ENCODE measurements at places on chromosomes 1 and 21.

DNA sequence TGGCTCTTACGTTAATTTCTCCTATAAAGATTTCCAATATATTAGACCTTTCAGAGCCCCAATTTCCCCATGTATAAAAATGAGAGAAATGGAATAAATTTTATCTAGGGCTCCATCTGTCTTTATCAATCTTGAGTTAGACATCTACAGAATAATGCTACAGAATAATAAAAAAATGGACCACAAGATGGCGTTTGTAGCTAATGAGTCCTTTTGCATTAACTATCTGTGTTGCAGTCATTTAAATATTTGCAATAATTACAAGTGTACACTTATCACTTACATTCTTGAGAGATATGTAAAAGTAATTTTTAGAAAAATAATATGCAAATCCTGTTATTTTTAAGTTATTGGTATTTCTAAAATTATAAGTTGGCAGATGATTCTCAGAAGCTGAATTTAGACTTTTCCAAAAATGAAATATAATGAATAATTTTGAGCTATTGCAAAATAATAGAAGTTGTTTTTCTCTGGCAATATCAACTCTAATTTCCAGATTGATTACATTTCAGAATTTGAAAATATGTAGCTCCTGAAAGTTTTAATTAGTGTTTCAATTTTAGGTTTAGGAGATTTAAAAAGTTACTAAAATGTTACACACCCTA lies 87.7 kb downstream of the SNX7 start:
- DNase-seq, result no peak

GRCh38 chr1:232047473-232047872 lies 420.9 kb downstream of the DISC1 start:
- DNase-seq, result no peak

DNA sequence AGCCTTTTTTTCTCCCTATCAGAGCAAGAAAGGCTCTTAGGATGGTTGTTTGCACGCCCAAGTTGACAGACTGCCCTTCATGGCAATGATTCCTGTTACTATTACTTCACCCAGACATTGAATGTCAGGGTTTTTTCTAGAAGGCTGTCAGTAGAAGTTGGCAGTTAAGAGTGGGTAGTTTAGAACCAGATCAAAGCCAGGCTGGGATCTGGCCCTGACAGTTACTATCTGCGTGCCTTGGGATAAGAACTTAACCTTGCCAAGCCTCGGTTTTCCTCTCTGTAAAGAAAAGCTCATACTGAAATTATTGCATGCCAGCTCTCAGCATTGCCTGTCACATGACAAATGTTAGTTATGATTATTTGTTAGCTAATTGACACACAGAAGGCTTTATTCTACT lies 58.7 kb upstream of the PPP2R5A start:
- no peak for DNase-seq

DNA sequence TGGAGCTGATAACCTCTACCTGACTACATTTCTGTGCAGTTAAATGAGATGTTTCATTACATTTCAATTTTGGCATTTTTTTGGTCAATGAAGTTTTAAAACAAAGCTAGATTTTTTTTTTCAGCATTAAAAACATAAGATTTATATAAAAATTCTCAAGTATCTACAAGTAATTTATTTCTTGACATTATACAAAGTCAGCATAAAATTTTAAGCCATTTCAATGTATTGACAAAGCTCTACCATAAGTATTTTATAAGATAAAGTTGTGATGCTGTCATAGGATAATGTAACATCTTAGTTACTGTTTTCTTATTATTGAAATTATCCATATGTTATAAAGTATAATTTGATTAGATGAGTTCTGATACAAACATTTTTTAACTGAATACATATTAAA lies 351.6 kb downstream of the PTBP2 start:
- no peak for DNase-seq

- DNase-seq, result peak; percentile 40
Measured at GRCh38 chr1:25543425-25544242, at the start of gene LDLRAP1. TSS of gene LDLRAP1 (plus strand) at chr1:25543606. CDS start at chr1:25543699, 93 bp downstream.

- DNase-seq, result no peak
Measured at GRCh38 chr1:25096307-25097150, 135.8 kb downstream of the SYF2 start.

- DNase-seq, result no peak
Measured at GRCh38 chr21:42653231-42654061, at the start of gene PDE9A. TSS of gene PDE9A (plus strand) at chr21:42653621. CDS start at chr21:42653815, 194 bp downstream.

DNA sequence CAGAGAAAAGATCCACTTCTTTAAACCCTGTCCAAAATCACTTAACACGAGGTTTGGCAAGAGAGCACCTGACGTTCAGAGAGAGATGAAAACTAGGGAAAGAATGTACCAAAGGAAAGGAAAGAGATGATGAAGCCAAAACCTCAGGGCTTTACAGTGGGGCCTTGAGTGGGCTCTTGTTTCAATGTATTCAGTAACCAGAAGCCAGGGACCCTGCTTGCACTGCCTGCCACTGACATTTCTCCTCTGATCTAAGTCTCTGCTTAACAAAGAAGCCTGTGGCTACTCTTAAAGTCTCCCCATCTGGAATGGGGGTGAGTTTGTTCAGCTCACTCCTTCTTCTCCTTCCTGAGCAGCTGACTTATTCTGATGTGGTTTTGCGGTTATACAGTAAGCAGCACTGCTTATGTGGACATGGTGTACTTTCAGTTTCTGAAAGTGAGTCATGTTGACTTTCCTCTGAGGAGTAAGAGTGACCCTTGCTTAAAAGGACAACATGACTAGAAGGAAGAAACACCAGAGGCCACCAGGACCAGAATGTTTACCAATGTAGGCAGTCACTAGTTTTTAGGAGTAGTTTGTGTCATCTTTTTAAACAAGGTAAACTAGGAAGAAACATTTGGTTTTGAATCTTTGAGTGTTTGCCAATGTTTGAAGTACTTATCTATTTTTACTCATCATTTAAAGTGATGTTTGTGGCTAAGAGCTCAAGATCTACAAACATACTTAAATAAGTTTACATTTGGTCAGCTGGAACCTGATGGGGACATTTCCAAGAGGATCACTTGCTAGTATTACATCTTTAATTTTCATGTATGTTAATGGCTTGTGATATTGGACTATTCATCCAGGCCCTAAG lies 87.4 kb downstream of the FASLG start:
- DNase-seq, result no peak

- DNase-seq, result no peak
Measured at GRCh38 chr1:222026280-222026679, 284.4 kb upstream of the DUSP10 start.

DNA sequence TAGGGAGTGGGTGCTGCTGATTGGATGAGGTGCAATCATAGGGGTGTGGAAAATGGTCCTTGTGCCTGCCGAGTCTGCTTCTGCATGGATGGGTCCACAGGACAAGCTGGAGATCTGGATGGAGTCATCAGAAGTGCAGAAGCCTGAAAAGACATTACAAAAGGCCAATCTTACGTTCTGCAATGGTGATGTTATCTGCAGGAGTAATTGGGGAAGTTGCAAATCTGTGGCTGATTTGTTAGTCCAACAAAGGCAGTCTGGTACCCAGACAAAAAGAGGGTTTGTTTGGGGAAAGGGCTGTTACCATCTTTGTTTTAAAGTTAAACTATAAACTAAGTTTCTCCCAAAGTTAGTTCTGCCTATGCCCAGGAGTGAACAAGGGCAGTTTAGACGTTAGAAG lies 166.5 kb downstream of the PGBD5 start:
- no peak for DNase-seq

- no peak for DNase-seq
Measured at GRCh38 chr21:28746166-28746565, 246.5 kb downstream of the LTN1 start.

DNA sequence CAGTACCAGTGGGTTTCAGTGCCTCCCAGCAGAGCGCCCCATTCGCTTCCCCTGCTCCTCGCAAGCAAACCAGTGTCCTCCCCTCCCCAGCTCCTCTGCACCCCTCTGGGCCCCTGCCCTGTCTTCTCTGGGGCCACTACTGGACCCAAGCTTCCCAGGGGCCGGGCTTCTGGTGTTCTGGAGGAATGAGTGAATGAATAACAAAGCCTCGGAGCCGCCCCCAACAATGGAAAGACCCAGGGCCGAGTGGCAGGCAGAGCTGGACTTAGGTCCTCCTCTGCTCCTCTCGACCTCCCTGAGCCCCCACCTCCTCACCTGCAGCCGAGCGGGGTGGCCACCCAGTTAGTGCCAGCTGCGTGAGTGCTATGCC lies 37.6 kb downstream of the MATN1 start:
- no peak for DNase-seq

- no peak for DNase-seq
Measured at GRCh38 chr1:198440842-198441241, 99.6 kb downstream of the ATP6V1G3 start.

DNA sequence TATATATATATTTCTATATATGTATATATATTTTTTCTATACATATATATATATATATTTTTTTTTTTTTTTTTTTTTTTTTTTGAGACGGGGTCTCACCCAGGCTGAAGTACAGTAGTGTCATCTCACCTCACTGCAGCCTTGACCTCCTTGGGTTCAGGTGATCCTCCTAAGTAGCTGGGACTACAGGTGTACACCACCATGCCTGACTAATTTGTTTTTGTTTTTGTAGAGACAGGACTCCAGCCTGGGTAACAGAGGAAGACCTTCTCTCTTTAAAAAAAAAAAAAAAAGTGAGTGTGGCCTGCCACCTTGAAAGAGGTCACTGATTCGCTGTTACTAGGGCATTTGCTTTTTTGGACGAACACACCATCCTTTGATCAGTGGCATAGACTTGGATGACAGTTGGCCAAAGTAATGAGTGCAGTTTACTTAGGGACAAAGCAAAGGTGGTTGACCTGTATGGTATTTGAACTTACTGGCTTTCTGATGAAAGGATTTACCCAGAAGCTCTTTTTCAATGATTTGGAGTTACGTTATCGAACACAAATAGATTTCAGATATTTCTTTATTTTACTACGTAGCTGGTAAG lies 10.8 kb downstream of the SLC25A33 start:
- DNase-seq, result no peak

- DNase-seq, result no peak
Measured at GRCh38 chr1:85661767-85662166, 46.5 kb downstream of the ZNHIT6 start.

GRCh38 chr1:91511386-91511785 lies 10.7 kb downstream of the CDC7 start:
- no peak for DNase-seq

DNA sequence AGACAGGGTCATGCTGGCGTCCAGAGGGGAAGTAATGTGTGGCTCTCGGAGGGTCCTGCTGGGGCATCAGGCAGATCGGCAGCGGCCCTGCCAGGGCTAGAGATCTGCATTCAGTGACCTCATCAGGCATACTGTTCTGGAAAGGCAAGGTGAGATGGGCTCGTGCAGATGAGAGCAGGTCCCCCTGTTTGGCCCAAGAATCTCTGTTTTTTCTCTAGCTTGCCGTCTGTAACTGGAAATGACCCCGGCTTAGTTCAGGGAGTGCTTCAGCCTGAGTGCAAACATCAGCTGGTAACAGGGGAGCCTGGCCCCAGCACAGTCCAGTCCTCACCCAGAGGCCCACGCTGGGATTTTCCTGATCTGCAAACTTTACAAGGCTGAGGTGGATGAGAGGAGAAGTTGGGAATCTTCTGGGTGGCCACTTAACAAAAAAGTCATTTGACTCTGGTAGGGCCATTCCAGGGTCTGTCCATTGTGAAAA lies 2.1 kb downstream of the FAM163A start:
- DNase-seq, result no peak

DNA sequence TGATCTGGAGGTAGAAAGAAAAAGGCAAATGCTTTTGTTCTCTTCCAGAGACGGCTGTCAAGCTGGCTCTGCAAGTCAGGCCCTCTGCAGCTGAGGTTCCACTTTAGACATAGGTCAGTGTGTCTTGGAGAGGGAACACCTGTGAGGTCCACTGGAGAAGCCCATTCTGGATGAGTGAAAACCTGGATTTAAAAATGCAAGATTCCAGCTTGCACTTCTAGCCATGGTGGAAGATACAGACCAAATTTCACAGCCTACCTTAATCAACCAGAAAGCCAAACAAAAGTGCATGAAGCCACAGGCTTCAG lies 35.0 kb downstream of the AGPAT3 start:
- no peak for DNase-seq

GRCh38 chr21:45211661-45212060 lies 76.0 kb downstream of the POFUT2 start:
- no peak for DNase-seq

- no peak for DNase-seq
Measured at GRCh38 chr1:67619080-67619479, 65.9 kb upstream of the GADD45A start.

DNA sequence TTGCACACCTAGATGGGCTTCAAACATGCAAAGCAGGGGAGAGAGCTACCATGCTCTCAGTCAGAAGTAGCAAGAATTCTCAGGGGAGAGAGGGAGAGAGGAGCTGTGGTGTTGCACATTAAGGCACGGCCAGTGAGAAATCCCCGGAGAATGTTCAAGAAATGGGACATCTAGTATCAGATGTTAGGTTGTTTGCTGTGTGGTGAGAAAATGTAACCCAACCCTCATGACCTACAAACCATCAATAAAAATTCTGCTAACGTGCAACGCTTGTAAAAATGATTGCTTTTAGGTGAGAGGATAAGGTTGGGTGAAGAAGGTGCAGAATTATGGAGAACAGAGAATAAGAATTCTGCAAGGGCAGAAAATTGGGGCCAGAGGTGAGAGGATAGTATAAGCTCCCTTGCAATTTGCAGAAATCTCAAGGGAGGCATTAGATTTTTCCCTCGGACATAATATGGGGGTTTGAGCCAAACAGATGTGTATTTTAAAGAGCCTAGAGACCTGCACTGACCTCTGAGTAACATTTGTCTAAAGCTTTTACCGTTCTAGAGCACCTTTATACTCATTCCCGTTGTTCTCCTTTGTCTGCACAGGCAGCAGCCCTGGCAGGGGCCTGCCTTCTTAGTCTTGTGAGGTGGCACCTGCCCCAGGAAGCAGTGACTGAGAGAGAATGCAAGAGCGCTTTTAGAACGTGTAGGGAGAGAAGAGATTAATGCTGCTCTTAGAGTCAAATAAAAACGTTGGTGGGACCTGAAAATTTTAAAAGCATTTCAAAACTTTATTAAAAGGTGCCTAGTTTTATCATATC lies 25.4 kb upstream of the KIAA0040 start:
- no peak for DNase-seq

DNA sequence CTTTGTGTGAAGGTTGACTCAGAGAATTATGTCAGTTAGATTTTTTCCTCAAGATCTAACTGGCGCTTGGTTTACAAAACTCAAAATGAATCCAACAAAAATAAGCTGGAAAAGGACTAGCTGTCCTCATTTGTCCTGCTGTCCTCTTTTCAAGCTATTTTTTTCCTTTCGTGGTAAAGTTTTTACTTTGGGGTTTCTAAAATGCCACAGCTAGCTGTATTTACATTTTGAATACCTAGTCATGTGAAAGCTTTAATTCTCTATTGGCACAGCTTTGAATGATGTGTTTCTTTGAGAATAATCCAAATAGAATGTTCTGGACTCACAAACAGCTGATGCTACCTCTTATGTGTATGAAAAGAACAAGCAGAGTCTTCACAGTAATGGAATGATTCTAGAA lies 673.6 kb upstream of the NR5A2 start:
- no peak for DNase-seq

DNA sequence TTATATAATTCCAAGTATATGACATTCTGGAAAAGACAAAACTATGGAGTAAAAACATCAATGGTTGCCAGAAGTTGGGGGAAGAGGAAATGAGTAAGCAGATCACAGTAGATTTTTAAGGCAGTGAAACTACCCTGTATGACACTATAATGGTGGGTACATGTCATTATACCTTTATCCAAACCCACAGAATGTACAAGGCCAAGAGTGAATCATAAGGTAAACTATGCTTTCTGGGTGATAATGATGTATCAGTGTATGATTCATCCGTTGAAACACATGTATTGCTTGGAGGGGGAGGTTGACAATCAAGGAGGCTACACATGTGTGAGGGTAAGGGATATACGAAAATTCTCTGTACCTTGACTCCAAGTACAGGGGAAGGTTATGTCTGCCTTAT lies 862.7 kb downstream of the PLA2G4A start:
- no peak for DNase-seq
